ENCODE measurements at places on chromosomes 6 and 20. TPM values are rescaled to one million over a fixed set of nuclear protein-coding genes. Genes with fewer than 3 reads are reported as not detected.

Gene PMEPA1
- 25.7 TPM for total RNA-seq

Gene ZNF831
- total RNA-seq: 0.72 TPM

GRCh38 chr6:158060455-158061360, 79.0 kb downstream of the SYNJ2 start:
- peak; percentile 78 for DNase-seq

GRCh38 chr20:57432862-57433491, 41.8 kb downstream of the RBM38 start:
- DNase-seq: peak; percentile 83

Data from heart left ventricle (tissue), 16 donors.